ENCODE measurements at places on chromosomes 5 and 9. TPM values are rescaled to one million over a fixed set of nuclear protein-coding genes. Genes with fewer than 3 reads are reported as not detected.

The KCTD16 gene
- 0.64 TPM for total RNA-seq

The SMARCA2 gene
- total RNA-seq = 160 TPM

The TAF11L2 gene
- total RNA-seq = not detected

The ENG gene
- 675 TPM for total RNA-seq

The IL5 gene
- total RNA-seq = not detected

The DNM1 gene
- total RNA-seq = 31.9 TPM

The JADE2 gene
- total RNA-seq = 70.9 TPM

The CARD9 gene
- total RNA-seq = 0.43 TPM

The KIAA0825 gene
- total RNA-seq = 2.4 TPM

The RAB3C gene
- 3.0 TPM for total RNA-seq

The SPATA31C1 gene
- not detected for total RNA-seq

The ANKRD18B gene
- total RNA-seq = not detected

The DAB2 gene
- 33.6 TPM for total RNA-seq

The BTNL8 gene
- total RNA-seq = not detected

The ERBIN gene
- total RNA-seq = 12.0 TPM

The SLC34A1 gene
- not detected for total RNA-seq

The MED22 gene
- 52.2 TPM for total RNA-seq

The WHRN gene
- total RNA-seq = 3.9 TPM

The SPINK6 gene
- total RNA-seq = not detected

The CATSPER3 gene
- not detected for total RNA-seq

The PCDHGA3 gene
- 9.2 TPM for total RNA-seq

The RALGDS gene
- total RNA-seq = 53.9 TPM

The DELE1 gene
- 40.7 TPM for total RNA-seq

The BRD3OS gene
- total RNA-seq = 15.9 TPM

The ARHGEF28 gene
- 15.1 TPM for total RNA-seq
